ENCODE measurements at places on chromosomes 5 and 9.

DNA sequence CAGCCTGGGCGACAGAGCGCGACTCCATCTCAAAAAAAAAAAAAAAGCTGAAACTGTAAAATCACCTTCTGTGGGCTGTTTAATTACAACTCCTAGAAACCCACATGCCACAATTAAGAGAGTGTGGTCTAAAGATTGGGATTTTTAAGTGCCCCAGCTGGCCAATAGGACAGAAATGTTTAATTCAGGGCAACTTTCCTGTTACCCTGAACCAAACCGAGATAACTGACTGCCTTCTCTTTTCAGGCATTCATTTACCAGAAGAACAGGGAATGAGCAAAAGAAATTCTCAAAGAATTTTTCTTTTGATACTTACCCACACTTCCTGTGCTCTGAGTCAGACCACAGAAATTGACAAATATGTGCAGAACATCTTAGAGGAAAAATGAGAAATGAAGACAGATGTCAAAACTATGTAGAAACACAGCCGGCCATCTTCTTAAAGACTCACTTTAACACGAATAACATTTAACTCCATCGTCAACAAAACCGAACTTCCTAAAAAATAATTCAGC lies 221.3 kb upstream of the DAPK1 start:
- DNase-seq = no peak

DNA sequence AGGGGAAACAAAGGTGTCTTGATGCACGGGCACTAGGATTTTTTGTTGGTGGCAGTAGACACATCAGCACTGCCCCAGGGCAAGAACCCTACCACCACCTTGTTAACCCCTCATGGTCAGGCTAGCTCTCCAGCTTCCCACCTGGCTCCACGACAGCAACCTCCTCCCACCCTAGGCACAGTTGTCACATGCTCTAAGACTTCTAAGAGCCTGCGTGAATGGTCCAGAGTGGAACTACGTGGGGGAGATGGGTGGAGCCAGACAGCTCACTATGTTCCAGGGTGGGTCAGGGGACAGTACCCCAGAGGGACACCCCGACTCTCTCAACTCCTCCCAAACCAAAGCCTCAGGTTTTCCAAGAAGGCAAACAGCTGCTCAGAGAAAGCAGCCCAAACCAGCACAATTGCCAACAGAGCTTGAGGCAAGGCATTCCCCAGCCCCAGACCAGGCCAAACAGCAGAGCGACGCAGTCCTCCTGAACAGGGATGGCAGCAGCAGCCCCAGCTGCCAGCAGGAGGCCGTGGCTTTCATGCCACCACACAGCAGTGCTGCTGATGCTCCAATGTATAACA lies 78.0 kb downstream of the NRG2 start:
- no peak for DNase-seq

DNA sequence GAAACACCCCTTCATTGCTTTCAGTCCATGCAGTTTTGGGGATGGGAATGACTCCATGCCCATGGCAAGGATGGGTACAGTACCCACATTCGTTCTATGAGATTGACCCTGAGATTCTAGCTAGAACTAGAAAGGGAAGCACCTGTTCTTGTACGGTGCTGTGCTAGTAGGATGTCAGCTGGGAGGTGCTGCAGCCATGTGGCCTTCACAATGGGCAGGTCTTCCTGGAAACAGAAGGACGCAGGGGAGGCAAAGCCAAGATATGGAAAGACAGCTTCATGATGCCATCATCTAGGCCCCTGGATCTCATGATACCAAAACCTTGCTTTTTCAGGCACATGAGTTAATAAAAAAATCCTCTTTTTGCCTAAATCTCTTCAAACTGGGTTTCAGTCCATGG lies 10.5 kb upstream of the FGF1 start:
- DNase-seq = no peak

- DNase-seq = no peak
These were observed 35.5 kb downstream of the DDX46 start for GRCh38 chr5:134794082-134794481.

- DNase-seq = no peak
These were observed 26.5 kb downstream of the CDKN2A start for GRCh38 chr9:21967702-21968101.

- no peak for DNase-seq
These were observed 1690.7 kb upstream of the CDH9 start for GRCh38 chr5:28729067-28729466.

- peak; percentile 29 for DNase-seq
These were observed 73.4 kb downstream of the ANGPTL2 start for GRCh38 chr9:127049044-127049443.

GRCh38 chr5:14244721-14245120 lies 101.6 kb downstream of the TRIO start:
- no peak for DNase-seq

DNA sequence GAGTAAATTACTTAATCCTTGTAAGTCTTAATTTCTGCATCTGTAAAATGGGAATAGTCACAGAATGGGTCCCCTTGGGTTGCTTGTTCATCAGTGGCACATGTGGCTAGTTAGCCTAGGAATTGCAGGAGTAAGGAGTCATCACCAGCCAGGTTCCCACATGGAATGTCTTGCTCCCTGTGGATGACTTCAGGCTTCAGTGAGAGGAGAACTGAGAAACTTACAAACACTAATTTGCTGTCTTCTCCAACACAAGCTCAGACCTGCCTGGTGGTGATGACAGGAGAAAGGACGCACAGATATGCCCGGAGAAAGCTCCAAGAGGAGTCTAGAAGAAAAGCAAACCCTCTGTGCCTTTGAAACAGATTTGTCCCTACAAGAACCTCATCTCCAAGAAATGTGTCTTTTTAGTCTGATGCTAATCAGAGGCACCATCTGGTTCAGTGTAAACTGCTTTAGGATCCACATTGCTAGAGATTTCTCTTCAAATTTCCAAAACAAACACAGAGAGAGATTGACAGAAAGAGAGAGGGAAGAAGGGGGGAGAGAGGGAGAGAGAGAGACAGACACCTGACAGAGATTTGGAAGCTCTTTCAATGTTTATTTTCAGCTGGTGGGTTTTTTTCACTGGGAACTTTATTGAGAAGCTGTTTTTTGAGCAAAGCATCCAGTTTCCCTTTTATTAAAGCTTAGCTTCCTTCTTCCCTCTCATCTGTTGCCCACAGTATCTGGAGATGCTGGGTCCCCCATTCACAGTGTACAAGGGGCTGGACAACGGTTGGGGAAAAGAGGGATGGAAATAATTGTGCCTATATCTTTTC lies 128.3 kb downstream of the DOCK2 start:
- DNase-seq = no peak

DNA sequence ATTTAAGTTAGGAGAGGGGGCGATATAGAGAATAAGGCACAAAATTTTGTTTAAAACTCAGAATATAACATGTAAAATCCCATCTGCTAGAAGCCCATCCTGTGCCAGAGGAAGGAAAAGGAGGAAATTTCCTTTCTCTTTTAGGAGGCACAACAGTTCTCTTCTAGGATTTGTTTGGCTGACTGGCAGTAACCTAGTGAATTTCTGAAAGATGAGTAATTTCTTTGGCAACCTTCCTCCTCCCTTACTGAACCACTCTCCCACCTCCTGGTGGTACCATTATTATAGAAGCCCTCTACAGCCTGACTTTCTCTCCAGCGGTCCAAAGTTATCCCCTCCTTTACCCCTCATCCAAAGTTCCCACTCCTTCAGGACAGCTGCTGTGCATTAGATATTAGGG lies 18.3 kb downstream of the MOCS2 start:
- DNase-seq = no peak

GRCh38 chr5:72818866-72819534 lies 2.5 kb downstream of the TNPO1 start:
- peak; percentile 39 for DNase-seq

- no peak for DNase-seq
These were observed 84.5 kb upstream of the SIMC1 start for GRCh38 chr5:176153741-176154140.

GRCh38 chr9:133692364-133692985 lies 45.7 kb downstream of the SARDH start:
- DNase-seq = no peak

- no peak for DNase-seq
These were observed 215.6 kb upstream of the DMAC1 start for GRCh38 chr9:8014997-8015682.

DNA sequence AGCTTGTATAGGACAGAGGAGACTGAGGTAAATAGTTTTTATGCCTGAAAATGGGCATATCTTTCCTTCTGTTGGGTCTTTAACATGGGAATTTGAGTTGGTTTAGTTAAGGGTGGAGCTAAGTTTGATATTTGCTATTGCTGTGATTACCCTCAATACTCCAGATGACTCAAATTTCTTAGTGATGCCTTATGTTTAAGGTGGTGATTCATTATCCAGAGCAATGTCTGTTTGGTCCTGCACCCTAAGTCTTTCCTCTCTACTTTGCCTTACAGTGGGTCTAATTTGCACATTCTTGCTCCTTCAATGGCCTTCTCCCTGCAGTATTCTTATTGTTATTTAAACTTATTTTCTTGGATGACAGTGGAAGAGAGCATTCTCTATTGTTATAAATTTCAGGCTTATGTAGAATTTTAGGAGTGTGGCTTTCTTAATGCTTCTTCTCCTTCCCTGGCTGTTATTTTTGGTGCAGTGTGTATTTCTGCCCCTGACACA lies 312.9 kb upstream of the RPS23 start:
- no peak for DNase-seq

DNA sequence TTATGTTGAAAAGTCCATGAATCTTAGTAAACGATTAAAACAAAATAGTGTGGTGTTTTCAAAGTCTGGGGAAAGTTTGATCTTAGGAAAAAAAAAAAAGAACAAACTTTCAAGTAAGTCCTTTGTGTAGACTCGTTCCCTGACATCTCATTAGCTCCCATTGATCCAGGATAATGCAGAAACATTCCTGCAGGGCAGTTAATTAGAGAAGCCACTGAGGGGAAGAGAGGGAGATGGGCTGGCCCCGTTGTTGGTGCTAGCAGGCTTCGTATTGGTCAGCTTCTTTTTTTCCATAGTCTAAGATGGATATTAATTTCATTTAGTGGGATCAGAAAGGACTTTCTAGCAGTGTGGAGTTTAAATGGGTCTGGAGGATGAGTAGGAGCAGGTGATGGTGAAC lies 340.2 kb downstream of the DRD1 start:
- DNase-seq = no peak

- no peak for DNase-seq
These were observed 143.7 kb upstream of the TNC start for GRCh38 chr9:115261656-115262081.

- no peak for DNase-seq
These were observed 65.1 kb downstream of the BASP1 start for GRCh38 chr5:17282283-17283120.

- no peak for DNase-seq
These were observed 36.9 kb upstream of the TESK1 start for GRCh38 chr9:35568196-35568595.

- DNase-seq = no peak
These were observed 26.0 kb upstream of the GNE start for GRCh38 chr9:36284226-36284625.

- no peak for DNase-seq
These were observed 91.3 kb downstream of the INVS start for GRCh38 chr9:100190339-100190738.

GRCh38 chr9:68749579-68750159 lies 44.6 kb downstream of the PIP5K1B start:
- DNase-seq = no peak

- no peak for DNase-seq
These were observed 21.0 kb downstream of the NIPBL start for GRCh38 chr5:36897616-36898015.

DNA sequence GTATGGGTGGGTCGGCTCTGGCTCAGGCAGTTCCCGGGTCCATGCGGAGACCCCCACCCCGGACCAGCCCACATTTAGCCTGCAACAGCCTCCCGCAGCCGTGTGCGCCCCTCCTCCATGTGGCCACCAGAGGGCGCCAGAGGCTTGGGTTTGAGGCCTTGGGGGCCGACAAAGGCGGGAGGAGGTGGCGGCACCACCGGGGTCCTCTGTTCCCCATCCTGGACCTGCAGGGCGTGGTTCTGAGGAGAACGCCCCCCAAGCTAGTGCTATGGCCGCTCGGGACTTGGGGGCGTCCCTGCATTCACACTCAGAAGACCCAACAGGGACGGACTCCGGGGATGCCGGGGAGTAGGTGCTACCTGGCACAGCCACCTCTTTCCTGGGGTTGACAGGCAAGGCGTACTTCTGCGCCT lies 16.5 kb downstream of the ASS1 start:
- peak; percentile 51 for DNase-seq

DNA sequence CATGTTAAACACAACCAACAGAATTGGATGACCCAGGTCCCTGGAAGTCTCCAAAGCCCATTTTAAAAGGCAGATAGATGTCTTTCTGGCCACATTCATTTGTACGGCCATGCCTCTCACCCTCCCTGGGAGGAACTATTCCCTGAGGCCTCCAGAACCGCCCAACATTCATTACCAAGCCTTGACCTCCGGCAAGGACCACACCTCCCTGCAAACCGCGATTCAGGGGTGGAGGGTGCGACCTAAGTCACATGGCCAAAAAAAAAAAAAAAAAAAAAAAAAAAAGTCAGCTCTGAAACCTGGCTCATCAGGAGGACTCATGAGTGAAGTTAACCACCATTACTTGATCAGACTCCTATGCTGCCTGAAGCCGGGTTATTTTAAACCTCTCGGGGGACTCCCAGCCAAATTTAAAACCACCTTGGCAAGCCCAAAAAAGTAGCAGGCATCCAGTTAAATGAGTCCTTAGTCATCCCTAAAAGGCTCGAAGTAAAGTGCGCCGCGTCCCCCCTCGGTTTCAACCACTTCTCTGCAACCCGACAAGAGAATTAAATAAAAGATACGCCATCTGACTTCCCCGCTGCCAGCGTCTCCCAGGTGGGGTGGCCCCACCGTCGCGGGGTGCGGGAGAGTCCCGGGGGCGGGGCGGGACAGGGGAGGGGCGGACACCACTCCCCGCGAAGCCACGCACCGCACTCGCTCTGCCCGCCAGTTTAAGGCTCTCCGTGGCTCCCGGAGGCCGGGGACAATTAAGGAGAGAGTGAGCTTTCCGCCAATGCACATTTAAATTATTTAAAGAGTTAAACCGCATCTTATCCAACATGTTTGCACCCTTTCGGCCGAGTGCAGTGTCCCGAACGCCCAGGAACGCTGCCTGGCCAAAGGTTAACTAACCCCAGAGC lies 2.3 kb downstream of the KLF9 start:
- peak; percentile 63 for DNase-seq

- DNase-seq = no peak
These were observed 2.4 kb upstream of the PPP2R2B start for GRCh38 chr5:146880966-146881365.

- DNase-seq = no peak
These were observed 159.7 kb downstream of the PBX3 start for GRCh38 chr9:125906893-125907292.

GRCh38 chr5:50325237-50325832 lies 115.8 kb downstream of the EMB start:
- peak; percentile 13 for DNase-seq

GRCh38 chr5:130965360-130965759 lies 199.7 kb downstream of the HINT1 start:
- no peak for DNase-seq

GRCh38 chr9:6355728-6356127 lies 27.6 kb downstream of the TPD52L3 start:
- DNase-seq = no peak

GRCh38 chr5:28678899-28679298 lies 1640.5 kb upstream of the CDH9 start:
- no peak for DNase-seq

All from central memory CD4-positive, alpha-beta T cell (primary cell).